Left kidney (tissue), 8 donors: ENCODE measurements at places on chromosomes 12 and 14.

DNA sequence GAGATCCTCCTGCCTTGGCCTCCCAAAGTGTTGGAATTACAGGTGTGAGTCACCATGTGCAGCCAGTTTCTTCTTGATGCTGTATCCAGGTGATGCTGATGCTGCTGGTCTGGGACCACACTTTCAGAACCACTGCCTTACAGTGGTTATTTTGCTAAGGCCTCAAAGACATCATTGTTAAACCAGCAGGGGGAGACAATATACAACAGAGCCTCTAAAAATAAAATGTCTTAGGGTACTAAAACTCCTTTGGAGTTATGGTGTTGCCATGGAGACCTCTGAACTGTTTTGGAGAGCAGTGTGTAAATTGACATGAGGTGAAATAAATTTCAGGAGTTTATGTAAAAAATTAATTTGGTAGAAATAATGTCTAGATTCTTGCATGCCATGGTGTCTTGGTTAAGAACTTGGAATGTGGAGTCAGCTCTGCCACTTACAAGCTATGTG lies 1.1 kb upstream of the ARG2 start:
- DNase-seq = peak; percentile 85

DNA sequence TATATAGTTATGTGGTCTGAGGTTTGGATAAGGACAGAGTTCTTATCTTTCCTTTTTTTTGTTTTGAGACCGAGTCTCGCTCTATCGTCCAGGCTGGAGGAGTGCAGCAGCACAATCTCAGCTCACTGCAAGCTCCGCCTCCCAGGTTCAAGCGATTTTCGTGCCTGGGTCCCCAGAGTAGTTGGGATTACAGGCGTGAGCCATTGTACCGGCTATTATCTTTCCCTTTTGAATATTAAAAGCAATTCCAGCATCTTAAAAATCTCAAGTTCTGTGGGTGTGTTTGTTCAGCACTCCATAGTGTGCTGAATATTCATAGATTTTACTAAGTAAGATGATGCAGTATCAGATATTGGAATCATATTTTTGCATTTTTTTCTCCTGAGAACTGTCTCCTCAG lies 404.4 kb upstream of the RGS6 start:
- DNase-seq = no peak

DNA sequence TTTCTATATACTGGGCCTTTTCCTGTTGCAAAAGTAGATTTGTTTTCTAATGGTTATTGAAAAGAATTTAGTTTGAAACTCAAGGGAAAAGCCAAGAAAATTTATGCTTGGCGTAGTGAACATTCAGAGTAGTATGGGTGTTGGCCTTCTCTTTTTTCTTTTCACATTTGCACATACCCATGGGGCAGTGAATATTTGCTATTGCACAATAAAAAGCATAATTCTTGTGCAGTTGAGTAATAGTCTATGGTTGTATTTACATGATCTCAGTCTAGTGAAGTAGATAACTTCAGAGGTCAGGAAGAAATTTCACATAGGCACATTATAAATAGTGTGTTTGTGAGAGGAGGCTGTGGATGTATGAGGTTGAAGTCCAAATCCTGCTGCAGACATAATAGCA lies 158.1 kb downstream of the FLRT2 start:
- DNase-seq = no peak

DNA sequence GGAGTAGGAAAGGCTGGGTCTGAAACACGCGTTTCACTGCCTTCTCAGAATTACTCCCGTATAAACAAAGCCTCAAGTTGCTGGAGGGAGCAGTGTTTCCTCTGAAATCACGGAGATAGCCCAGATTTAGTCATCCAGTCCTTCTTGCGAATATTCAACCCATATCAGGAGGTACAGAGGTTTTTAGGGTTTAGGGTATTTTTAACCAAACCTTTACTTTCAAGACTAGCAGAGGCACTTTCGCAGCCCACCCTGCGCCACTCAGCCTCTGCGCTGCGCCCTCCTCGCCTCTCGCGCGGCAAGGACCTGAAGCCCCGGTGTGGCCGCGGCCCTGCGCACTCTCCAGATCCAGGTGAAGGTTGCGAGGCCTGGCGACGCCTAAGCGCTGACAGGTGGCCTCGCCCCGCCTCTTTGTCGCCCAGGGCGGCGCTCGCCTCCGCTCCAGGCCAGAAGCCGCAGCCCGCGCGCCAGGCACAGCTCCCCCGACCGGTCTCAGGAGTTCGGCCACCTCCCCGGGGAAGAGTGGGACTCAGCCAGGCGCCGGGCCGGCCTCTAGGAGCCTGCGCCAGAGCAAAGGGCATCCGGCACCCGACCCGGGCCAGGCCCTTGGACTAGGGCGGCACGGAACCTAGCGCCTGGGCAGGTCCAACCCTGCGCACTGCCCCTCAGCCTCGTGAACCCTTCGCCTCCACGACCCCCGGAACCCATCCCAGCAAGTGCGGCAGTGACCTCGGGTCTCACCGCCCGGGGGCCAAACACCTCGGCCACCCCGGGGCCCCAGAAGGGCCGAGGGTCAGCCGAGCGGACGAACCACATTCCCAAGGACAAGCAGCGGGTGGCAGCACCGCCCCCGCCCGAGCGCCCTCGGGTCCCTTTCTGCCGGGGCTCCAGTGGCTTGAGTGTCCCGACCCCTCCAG lies 1.8 kb upstream of the SAMD4A start:
- peak; percentile 49 for DNase-seq

- DNase-seq = no peak
These were observed 74.4 kb upstream of the LRFN5 start for GRCh38 chr14:41532255-41532654.

- no peak for DNase-seq
These were observed 315.3 kb downstream of the NOVA1 start for GRCh38 chr14:26282578-26282977.

- DNase-seq = no peak
These were observed 13.5 kb downstream of the MANSC1 start for GRCh38 chr12:12336511-12336910.

DNA sequence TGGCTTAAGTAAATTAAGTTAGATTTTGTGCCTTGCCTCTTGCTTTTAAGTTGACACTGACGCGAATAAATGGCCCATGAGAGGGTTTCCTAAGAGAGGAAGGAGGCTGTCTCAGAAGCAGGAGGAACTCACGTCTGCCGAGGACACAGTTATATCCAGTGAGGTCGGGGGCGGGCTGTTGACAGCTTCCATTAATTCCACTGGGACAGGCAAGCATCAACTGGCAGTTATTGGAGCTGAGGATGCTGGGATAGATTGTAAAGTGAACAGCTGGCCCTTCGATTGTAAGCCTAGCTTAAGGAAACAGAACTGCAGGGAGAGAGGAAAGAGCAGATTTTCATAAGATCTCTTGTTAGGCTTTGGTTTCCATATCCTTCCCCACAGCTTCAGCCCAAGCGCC lies 399.2 kb downstream of the IPO8 start:
- no peak for DNase-seq

- no peak for DNase-seq
These were observed 163.4 kb downstream of the KICS2 start for GRCh38 chr12:64058541-64059265.

GRCh38 chr12:73815072-73815645 lies 722.5 kb upstream of the ATXN7L3B start:
- DNase-seq = no peak

- no peak for DNase-seq
These were observed 74.6 kb downstream of the FRMD6 start for GRCh38 chr14:51726166-51726899.

GRCh38 chr12:43978556-43978955 lies 142.7 kb downstream of the TMEM117 start:
- DNase-seq = no peak

DNA sequence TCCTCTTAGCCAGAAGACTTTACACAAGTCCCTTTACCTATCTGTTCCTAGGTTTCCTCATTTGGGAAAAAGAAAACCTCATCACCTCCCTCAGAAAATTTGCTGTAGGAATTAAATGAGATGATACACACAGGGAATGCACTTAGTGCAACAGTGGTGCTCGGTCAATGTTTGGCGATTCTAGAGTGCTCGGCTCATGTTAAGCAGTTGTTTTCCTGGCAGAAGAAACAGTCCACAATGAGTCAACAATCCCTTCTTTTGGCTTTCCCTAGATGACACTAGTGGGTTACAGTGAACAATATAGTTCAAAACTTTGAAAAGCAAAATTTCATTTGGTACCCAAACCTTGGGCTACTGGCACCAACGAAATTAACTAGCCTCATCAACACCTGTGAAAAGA lies 3.9 kb upstream of the TMEM233 start:
- no peak for DNase-seq

DNA sequence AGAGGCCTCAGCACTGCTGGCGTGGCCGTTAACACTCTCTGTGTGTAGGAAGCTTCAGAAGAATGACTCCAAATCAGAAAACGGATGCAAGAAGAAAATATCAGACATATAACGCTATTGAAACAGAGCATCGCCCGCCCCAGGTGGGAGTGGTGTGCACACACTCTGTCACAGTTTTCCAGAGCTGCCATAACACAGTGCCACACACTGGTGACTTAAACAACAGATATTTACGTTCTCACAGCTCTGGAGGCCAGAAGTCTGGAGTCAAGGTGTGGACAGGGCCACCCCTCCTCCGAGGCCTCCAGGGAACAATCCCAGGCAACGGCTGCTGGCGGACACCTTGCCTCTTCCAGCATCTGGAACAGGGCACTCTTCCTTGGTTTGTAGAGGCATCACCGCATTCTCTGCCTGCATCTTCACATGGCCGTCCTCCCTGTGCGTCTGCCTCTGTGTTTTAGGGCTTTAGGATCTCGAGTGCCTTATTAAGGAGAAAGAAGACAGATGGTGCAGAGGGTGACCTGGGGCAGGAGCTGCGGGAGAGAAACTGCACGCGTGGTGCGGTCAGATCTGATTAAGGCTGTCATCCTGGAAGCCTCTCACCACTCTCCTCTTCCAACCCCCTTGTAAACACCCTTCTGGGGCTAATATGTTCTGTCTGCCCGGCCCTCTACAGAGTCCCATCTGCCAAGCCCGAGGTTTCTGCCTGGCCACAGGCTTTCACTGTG lies 141.0 kb downstream of the SLC15A4 start:
- DNase-seq = no peak

GRCh38 chr14:72833174-72833573 lies 60.7 kb downstream of the DPF3 start:
- DNase-seq = no peak

DNA sequence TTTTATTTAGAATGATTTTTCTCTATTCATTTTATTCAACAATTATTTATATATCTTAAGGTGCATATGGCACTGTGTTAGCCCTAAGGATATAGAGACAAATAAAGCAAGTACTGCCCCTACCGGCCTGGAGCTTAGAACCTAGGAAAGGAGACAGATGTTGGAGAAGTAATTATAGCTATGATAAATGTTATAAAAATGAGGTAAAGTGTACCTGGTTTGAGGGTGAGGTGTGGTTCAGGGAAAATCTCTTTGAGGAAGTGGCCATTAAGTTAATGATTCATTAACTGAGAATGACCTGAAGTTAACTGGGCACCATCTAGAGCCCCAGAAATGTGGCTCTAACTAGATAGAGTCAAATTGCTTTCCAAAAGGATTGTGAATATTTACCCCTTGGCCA lies 31.9 kb downstream of the CDKL1 start:
- DNase-seq = no peak

- DNase-seq = no peak
These were observed 52.0 kb downstream of the SLC38A4 start for GRCh38 chr12:46773586-46774321.

GRCh38 chr12:78121969-78122610 lies 291.4 kb downstream of the NAV3 start:
- no peak for DNase-seq

GRCh38 chr12:26621932-26622331 lies 211.1 kb downstream of the ITPR2 start:
- DNase-seq = no peak

DNA sequence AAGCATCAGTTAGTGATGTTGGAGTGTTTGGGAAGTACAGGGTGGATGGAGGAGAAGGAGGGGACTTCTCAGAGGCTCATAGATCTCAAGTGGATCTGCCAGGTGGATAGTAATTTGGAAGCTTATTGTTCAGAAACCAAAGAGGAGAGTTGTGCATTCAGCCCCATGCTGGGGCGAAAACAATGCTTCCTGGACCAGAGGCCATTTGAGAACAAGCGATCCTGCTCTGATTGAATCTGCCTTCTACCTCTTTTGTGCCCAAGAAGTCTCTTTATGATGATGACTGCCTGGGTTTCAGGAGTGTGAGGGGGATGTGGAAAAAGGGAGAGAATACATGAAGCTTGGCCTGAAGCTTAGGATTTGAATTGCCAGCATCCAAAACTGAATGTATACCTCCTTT lies 110.8 kb upstream of the SRRM4 start:
- no peak for DNase-seq

GRCh38 chr12:92194561-92194960 lies 48.9 kb upstream of the BTG1 start:
- DNase-seq = no peak

DNA sequence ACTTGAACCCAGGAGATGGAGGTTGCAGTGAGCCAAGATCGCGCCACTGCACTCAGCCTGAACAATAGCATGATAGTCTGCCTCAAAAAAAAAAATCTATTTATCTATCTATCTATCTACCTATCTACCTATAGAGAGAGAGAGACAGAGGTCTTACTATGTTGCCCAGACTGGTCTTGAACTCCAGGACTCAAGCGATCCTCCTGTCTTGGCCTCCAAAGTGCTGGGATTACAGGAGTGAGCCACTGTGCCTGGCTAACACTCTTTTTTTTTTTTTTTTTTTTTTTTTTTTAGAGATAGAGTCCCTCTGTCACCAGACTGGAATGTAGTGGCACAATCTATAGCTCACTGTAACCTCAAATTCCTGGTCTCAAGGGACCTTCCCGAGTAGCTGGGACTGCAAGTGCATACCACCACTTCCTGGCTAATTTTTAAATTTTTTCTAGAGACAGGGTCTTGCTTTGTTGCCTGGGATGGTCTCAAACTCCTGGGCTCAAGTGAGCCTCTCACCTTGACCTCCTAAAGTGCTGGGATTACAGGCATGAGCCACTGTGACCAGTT lies 1.9 kb downstream of the FAM186A start:
- DNase-seq = no peak

DNA sequence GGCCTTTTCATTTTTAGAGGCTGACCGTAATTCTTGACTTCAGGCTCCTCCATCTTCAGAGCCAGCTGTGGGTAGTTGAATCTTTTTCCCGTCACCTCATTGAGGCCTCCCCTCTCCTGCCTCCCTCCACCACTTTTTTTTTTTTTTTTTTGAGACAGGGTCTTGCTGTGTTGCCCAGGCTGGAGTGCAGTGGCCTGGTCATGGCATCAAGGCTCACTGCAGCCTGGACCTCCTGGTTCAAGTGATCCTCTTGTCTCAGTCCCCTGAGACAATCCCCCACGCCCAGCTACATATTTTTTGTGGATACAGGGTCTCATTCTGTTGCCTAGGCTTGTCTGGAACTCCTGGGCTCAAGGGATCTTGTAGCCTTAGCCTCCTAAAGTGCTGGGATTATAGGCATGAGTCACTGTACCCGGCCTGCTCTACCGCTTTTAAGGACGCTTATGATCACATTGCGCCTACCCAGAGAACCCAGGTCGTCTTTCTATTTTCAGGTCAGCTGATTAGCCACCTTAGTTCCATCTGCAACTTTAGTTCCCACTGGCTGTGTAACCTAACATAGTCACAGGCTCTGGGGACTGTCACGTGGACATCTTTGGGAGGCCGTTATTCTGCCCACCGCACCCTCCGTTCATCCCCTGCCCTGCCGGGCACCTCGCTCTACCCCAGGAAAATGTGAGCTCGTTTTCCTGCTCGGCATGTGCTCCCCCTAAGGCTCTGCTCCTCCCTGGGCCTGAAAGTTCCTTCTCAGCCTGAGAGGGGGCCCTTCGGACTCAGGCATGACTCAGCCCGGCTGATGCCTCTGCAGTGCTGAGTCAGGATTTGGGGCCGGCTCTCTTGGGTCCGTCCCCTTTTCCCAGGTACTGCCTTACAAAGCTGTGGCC lies 13.4 kb downstream of the TNFAIP2 start:
- no peak for DNase-seq
